Hair follicular keratinocyte (primary cell): ENCODE measurements at places on chromosomes 3 and 15. TPM values are rescaled to one million over a fixed set of nuclear protein-coding genes. Genes with fewer than 3 reads are reported as not detected.

FILIP1L gene
- total RNA-seq, result 4.4 and 8.0 TPM in 2 replicates

PXYLP1 gene
- total RNA-seq, result 3.7 and 13.2 TPM in 2 replicates

TRIM42 gene
- total RNA-seq, result not detected in 2 replicates

CHRNB4 gene
- total RNA-seq, result not detected in 2 replicates

EFCC1 gene
- not detected in 2 replicates for total RNA-seq

SH2D7 gene
- not detected in 2 replicates for total RNA-seq

FAM107A gene
- not detected in 2 replicates for total RNA-seq

POPDC2 gene
- total RNA-seq, result 0.08 TPM in 1 of 2 replicates, not detected in the other

CD276 gene
- 157 and 194 TPM in 2 replicates for total RNA-seq

ZDHHC3 gene
- 58.7 and 69.9 TPM in 2 replicates for total RNA-seq

TLR9 gene
- total RNA-seq, result not detected in 2 replicates

FOXL2 gene
- total RNA-seq, result 0.38 and 1.2 TPM in 2 replicates

C2CD4B gene
- total RNA-seq, result not detected in 2 replicates

ZPLD1 gene
- 0.72 and 4.1 TPM in 2 replicates for total RNA-seq

CRYGS gene
- total RNA-seq, result 0.23 and 0.84 TPM in 2 replicates

SLC26A6 gene
- total RNA-seq, result 52.5 and 53.9 TPM in 2 replicates

CCDC14 gene
- 10.8 and 11.5 TPM in 2 replicates for total RNA-seq

PAQR5 gene
- 0.08 and 0.11 TPM in 2 replicates for total RNA-seq

ZMAT3 gene
- total RNA-seq, result 7.5 and 11.6 TPM in 2 replicates

CLDN1 gene
- total RNA-seq, result 6.2 and 13.4 TPM in 2 replicates

EXD1 gene
- 0.57 TPM in 1 of 2 replicates, not detected in the other for total RNA-seq

GOLGA8G gene
- total RNA-seq, result not detected in 2 replicates

GLDN gene
- total RNA-seq, result not detected in 2 replicates

CORO2B gene
- 1.0 and 4.1 TPM in 2 replicates for total RNA-seq

SYNPR gene
- total RNA-seq, result not detected in 2 replicates

CCR4 gene
- not detected in 2 replicates for total RNA-seq

PATL2 gene
- not detected in 2 replicates for total RNA-seq

DLL4 gene
- total RNA-seq, result 0.08 TPM in 1 of 2 replicates, not detected in the other

ROBO1 gene
- total RNA-seq, result 16.6 and 20.8 TPM in 2 replicates

UBA5 gene
- total RNA-seq, result 20.1 and 29.0 TPM in 2 replicates

CTXN2 gene
- total RNA-seq, result not detected in 2 replicates

ATP8B4 gene
- total RNA-seq, result not detected in 2 replicates

WDR49 gene
- total RNA-seq, result not detected in 2 replicates

TIMP4 gene
- total RNA-seq, result 0.08 TPM in 1 of 2 replicates, not detected in the other

AGTR1 gene
- total RNA-seq, result 0.95 TPM in 1 of 2 replicates, not detected in the other

CLRN1 gene
- total RNA-seq, result not detected in 2 replicates

SERPINI2 gene
- not detected in 2 replicates for total RNA-seq

HTR3E gene
- not detected in 2 replicates for total RNA-seq

SPCS1 gene
- total RNA-seq, result 145 and 216 TPM in 2 replicates
